ENCODE measurements at places on chromosomes 5 and 9.

DNA sequence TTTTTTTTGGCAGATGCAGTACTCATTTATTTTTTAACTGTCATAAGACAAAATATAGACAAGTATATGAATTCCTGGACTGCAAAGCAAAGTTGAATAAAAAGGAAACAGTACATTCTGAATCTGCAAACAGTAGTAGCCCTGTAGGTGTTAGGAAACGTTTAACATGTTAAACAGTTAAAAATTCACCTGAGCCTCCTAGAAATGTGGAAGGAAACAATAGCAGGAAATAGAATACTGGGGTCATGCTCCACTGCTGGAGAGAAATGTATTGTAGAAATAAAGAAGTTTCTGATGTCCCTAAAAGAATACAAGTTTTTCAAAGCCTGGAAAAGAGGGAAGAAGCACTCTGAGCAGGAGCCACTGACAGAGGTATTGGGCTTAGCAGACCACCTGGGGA is 866.0 kb downstream of the PTPRD start:
- no peak for DNase-seq

DNA sequence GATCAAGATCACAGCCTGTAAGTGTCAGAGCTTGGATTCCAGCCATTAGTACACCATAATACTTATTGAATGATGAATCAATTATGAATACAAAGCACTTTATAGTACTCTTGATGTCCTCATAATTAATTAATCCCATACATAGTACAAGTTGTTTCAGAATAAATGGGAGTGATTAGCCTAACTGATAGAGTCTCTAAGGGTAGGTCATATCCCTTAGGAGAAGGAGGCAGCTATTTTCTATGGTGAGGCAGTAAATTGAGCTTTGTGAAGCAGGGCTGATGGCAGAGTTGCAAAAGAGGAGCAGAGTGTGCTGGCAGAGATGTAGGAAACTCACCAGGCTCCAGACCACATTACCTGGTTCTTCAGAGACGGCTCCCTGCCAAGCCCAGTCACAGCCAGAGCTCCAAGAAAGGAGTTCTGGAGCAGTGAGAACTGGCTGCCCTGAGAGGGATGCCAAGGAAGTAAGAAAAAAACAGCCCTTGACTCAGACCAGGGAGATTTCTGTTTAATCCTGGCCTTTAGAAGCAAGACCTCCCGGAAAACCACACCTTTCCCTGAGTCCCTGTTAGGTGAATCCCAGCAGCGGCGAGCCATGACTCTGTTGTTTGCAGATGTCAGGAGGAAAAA is 112.9 kb downstream of the SH3TC2 start:
- no peak for DNase-seq

DNA sequence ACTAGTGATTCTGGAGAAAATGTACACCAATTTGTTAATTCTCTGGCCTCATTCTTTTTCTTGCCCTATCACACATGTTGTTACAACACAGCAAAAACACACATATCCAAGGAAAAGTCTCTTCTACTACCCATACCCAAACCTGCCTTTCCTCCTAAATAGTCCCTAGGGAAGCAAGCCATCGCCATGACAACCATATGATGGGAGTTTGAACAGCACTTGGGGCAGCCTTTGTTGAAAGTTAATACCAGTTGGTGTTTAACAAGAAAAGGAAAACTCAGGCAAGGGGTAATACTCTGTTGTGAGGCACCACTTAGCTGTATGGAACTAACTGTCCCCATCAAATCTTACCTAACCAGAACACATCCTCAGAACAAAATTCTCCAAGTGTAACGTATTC is 1.7 kb downstream of the TRPM3 start:
- DNase-seq, result no peak

- no peak for DNase-seq
These were observed 46.9 kb upstream of the HSD17B4 start for GRCh38 chr5:119405419-119405818.
